ENCODE measurements at places on chromosomes 3 and 15. TPM values are rescaled to one million over a fixed set of nuclear protein-coding genes. Genes with fewer than 3 reads are reported as not detected.
A peak's percentile ranks its signal among the peaks of the same experiment; 100 is the strongest.

The CGNL1 gene
- total RNA-seq = 11.8 TPM

The GPR15 gene
- not detected for total RNA-seq

The TLR9 gene
- 0.22 TPM for total RNA-seq

The ITGA11 gene
- 0.92 TPM for total RNA-seq

DNA sequence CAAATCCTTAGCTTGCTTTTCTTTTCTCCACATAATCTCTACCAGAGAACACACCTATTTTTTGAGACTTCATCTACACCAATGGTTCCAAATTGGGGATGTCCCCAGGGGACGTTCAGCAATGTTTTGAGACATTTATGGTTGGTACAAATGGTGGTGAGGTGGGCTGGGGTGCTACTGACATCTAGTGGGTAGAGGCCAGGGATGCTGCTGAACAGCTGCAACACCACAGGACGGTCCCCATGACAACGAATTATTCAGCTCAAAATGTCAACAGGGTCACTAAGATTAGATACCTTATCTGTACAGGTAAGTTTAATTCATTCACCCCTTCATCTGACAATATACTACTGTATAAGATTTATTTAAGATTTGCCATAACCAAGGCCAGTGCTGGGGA is 14.4 kb downstream of the GK5 start:
- DNase-seq = no peak
- H3K4me3 ChIP-seq = no peak overlapping the region
- no peaks in the 10 kb centered on the region for H3K27me3 ChIP-seq
- peaks cover 39% of the 10 kb centered on the region for H3K36me3 ChIP-seq

- H3K27me3 ChIP-seq = no peaks in the 10 kb centered on the region
- no peak overlapping the region for H3K4me3 ChIP-seq
- peaks cover 5% of the 10 kb centered on the region for H3K4me1 ChIP-seq
- no peak for DNase-seq
Measured at GRCh38 chr3:23549148-23549910, 256.4 kb upstream of the UBE2E1 start.

DNA sequence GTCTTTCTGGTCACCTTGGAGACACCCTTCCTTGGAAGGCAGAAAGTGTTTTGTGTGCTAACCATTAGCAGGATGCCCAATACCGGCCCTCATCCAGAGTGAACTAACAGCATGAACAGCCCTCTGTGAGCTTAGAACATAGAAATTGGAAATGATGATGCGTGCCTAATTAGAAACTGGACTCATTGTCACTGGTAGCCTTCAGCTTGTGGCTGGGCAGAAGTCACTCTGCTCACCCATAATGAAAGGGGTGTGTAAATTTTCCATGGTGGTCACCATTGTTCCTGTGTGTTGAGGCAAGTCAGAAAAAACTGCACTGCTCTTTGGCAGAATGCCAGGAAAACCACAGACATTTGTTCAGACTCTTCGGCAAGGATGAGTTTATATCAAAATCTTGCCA is 74.7 kb upstream of the CNTN4 start:
- no peaks in the 10 kb centered on the region for H3K36me3 ChIP-seq
- no peaks in the 10 kb centered on the region for H3K4me1 ChIP-seq
- no peak overlapping the region for H3K4me3 ChIP-seq
- H3K27ac ChIP-seq = no peak overlapping the region

DNA sequence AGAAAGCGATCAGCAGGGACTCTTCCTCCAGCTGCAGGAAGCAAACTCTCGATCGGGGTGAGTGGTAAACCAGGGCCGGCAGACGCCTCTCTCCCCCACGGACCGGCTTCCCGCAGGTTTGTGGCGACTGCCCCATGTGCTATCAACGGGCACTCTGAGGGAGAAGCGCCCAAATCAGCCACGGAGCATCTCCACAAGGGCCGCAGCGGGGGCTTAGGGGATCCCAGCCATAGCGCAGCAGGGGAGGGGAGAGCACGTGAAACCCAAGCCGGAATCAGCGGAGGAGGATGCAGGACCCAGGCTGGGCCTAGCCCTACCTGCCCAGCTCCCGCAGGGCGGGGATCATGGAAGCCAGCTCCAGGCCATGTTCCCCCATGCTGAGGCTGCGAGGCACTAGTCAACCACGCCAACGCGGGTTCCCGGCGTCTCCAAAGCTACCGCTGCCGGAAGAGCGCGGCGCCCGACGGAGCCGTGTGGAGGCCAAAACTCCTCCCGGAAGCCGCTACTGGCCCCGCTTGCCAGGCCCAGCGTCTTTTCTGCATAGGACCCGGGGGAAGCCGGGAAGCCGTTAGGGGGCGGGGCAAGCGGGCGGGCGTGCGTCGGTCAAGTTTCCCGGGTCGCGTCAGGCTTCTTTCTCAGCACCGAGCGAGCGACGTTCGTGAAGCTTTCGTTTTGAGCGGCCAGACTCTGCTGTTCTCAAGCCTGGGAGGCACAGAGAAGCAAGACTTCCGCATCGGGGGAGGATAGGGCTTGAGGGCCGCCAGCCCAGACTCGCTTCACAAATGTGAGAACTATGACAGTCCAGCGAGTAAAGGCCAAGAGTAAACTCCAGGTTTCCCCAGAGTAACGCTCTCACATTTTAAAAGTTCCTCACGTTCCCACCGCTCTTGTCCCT is at the start of gene ATR:
TSS of gene ATR (minus strand) at position 405 of the 895 bp plus-strand sequence. CDS start at position 376, 29 bp downstream.
- peaks cover 14% of the 10 kb centered on the region for H3K4me1 ChIP-seq
- H3K36me3 ChIP-seq = peaks cover 3% of the 10 kb centered on the region
- H3K4me3 ChIP-seq = peak within 1 kb of the TSS; percentile 99

DNA sequence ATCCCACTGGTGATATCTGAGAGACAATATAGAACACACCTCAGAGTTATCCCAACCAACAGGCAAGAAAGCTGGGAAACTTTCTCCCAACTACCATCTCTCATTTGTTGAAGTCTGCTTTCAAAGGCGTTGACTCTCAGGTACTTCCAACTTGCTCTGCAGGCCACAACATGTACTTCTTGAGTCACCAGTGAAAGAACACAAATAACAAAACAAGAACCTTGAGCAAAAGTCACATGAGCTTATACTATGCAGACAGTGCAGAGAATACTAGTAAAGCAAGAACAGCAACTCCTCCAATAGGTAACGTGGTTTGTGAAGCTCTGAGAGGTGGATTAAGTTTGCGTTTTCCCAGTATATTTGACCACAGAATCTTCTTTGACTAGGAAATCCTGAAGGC is 20.6 kb downstream of the SNTN start:
- no peaks in the 10 kb centered on the region for H3K4me1 ChIP-seq
- H3K36me3 ChIP-seq = no peaks in the 10 kb centered on the region
- no peak overlapping the region for H3K4me3 ChIP-seq
- H3K27ac ChIP-seq = no peak overlapping the region
- H3K27me3 ChIP-seq = peaks cover 7% of the 10 kb centered on the region

DNA sequence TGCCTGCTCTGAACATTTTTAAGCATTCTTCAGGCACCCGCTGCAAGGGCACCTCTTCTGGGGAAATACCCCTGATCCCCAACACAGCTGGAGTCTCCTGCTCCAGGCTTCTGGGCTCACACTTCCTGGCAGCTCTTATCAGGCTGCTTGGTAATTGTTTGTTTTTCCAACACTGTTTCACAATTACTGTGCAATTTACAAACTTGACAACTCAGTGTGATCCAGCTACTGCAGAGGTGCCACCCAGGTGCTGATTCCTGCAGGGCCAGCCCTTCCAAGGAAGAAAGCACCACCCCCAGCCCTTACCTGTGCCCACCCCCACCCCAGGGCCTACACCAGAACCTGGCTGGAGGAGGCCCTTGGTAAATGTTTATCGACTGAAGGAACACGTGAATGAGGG is 66.5 kb downstream of the MAGEF1 start:
- H3K4me3 ChIP-seq = no peak overlapping the region
- no peak for DNase-seq
- peaks cover 47% of the 10 kb centered on the region for H3K4me1 ChIP-seq
- H3K27ac ChIP-seq = no peak overlapping the region
- H3K36me3 ChIP-seq = no peaks in the 10 kb centered on the region

DNA sequence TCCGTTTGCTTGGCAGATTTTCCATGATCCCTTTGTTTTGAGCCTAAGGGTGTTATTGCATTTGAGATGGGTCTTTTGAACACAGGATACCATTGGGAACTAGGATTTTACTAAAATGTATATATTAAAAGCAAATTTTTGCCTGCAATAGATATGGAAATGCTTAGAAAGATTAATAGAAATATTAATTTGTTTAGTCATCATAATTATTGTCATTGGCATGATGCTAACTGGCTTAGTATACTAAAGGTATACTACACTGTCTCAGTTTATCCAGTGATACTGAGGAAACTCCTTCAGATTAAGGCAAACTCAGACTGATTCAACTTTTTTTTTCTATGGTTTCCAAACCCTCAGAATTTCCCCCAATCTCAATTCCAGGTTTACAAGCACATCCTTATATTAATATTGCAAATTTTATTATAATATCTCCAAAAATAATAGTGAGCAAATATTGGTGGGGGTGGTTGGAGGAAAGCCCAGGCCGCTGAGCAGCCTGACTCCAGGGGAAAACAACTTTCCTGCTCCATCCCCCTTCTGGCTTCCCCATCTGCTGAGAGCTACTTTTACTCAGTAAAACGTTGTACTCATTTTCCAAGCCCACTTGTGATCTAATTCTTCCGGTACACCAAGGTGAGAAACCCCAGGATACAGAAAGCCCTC is 291.7 kb downstream of the EPHA6 start:
- H3K36me3 ChIP-seq = no peaks in the 10 kb centered on the region
- no peaks in the 10 kb centered on the region for H3K27me3 ChIP-seq
- H3K27ac ChIP-seq = no peak overlapping the region

DNA sequence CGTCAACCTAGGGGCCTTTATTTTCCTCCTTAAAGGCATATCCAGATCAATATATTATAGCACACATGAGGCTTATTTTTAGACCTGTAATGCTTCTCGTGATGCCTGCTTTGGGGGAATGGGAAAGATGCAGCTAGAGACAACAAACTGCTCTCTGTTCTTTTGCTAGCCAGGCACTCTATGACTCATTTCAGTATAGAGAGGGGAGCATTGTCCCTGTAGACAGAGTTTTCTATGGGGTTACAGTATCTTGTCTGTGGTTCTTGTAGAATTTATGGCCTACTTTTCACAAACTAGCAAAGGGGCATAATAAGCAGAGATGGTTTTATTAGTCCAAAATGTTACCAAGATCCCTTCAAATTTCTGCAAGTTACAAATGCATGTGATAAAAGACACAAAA is 305.6 kb downstream of the LSAMP start:
- H3K27me3 ChIP-seq = no peaks in the 10 kb centered on the region
- H3K27ac ChIP-seq = no peak overlapping the region
- H3K4me3 ChIP-seq = no peak overlapping the region
- peaks cover 29% of the 10 kb centered on the region for H3K4me1 ChIP-seq

DNA sequence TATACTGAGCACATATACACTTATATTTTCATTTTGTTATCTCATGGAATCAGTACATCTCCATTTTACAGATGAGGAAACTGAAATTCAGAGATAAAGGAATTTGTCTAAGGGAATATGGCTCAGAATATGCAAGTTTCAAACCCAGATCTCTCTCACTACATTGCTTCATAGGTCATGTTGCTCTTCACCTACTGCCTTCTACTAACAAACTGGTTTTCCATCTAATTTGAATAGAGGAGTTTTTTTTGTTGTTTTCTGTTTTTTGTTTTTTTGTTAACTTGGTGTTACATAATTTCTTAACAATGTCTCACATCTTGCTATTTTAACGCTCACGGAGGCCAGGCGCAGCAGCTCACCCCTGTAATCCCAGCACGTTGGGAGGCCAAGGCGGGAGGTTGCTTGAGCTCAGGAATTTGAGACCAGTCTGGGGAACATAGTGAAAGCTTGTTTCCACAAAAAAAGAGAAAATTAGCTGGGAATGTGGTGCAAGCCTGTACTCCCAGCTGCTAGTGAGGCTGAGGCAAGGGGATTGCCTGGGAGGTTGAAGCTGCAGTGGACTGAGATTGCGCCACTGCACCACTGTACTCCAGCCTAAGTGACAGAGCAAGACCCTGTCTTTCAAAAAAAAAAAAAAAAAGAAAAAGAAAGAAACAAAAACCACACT is 37.0 kb downstream of the FMN1 start:
- no peak overlapping the region for H3K27ac ChIP-seq
- DNase-seq = no peak
- no peak overlapping the region for H3K4me3 ChIP-seq
- no peaks in the 10 kb centered on the region for H3K27me3 ChIP-seq
- peaks cover 36% of the 10 kb centered on the region for H3K4me1 ChIP-seq
- no peaks in the 10 kb centered on the region for H3K36me3 ChIP-seq

- H3K36me3 ChIP-seq = no peaks in the 10 kb centered on the region
- H3K27me3 ChIP-seq = no peaks in the 10 kb centered on the region
- no peak overlapping the region for H3K27ac ChIP-seq
- no peak overlapping the region for H3K4me3 ChIP-seq
- no peak for DNase-seq
Measured at GRCh38 chr15:55526559-55527036, 18.6 kb upstream of the DNAAF4 start.

- H3K27ac ChIP-seq = no peak overlapping the region
- no peak for DNase-seq
- H3K4me3 ChIP-seq = no peak overlapping the region
- H3K4me1 ChIP-seq = no peaks in the 10 kb centered on the region
- H3K27me3 ChIP-seq = peaks cover 3% of the 10 kb centered on the region
Measured at GRCh38 chr3:22621205-22621809, 581.8 kb upstream of the UBE2E2 start.
